ENCODE measurements at places on chromosomes 5 and 9.

DNA sequence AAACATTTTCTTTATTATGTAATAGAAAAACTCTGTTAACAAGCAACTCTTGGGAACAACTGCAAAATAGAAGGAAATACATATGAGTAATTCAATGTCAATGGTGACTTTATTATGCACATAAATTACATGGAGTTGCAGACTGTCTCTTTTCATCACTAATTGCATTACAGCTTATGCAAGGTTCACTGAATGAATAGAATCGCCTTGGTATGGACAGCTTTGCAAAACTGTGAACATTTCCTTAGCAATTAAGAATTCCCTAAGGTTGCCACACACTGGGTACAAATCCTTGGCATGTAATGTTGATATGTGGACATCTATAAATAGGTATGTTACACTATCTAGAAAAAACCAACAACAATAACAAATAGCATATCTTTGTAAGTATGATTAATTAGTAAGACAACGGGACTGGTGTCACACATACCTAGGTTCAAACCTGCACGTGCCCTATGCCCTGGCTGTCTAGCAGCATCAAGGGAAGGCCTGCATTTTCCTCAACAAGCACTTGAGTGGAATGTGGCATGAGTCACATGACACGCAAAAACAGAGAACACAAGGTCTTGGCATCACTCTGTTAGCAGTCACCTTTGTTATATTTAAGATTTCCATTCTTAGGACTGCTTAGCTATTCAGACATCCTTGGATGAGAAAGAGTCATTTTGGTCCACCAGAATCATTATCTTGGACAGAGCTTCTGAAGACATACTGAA is 263.9 kb downstream of the CTNND2 start:
- DNase-seq: no peak

DNA sequence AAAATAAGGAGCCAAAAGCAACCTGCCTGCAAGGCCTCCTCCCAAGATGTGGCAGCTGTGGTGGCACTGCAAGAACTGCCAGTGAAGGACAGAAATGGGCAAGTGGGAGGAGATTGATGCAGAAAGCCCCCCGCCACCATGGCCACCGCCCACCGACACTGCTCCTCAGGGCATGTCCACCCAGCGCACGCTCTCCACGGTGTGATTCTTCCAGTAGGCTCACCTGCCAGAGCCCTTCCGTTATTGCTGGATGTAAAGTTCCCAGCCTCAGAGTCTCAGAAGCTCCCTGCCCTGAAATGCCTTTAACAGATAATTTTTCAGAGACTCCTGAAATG is 155.2 kb upstream of the PHYKPL start:
- no peak for DNase-seq

GRCh38 chr9:111803924-111804323 is 9.2 kb upstream of the SHOC1 start:
- DNase-seq: no peak

- DNase-seq: no peak
Measured at GRCh38 chr5:123743990-123744583, 232.1 kb downstream of the CSNK1G3 start.

GRCh38 chr5:99285606-99286005 is 356.8 kb upstream of the CHD1 start:
- DNase-seq: no peak

DNA sequence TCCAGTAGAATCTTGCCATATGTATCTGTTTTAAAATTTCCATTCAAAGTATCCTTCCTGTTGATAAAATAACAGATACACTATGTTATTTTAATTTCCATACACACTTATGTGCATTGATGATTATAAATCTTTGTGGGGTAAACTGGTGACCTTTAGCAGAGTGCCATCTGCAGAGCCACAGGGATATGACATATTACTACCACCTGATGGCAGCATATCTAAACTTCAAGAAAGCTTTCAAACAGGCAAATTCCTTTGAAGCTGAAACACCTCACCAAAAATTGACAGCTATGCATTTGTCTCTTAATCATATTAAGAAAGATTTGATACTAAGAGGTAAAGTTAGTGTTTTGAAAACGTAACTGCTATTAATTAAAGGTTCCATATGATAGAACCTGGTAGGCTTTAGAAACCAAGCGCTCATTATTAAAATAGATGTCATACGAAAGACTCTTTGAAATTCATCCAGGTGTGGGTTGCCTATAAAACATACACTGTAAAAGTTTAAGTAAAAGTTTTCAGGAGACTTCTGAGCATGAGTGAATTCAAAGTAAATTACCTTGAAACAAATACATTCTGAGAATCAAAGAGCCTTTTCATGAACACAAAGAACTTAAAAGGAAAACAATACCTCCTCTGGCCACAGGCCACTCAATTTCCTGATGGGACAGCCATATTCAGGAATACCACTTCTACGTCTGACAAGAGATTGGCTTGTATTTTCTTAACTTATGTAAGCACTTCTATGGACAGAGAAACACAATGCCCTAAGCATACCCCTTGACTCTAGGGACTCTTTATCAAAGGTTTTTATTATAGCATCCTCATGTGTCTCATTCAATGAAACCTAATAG is 93.3 kb downstream of the KIAA0825 start:
- no peak for DNase-seq

DNA sequence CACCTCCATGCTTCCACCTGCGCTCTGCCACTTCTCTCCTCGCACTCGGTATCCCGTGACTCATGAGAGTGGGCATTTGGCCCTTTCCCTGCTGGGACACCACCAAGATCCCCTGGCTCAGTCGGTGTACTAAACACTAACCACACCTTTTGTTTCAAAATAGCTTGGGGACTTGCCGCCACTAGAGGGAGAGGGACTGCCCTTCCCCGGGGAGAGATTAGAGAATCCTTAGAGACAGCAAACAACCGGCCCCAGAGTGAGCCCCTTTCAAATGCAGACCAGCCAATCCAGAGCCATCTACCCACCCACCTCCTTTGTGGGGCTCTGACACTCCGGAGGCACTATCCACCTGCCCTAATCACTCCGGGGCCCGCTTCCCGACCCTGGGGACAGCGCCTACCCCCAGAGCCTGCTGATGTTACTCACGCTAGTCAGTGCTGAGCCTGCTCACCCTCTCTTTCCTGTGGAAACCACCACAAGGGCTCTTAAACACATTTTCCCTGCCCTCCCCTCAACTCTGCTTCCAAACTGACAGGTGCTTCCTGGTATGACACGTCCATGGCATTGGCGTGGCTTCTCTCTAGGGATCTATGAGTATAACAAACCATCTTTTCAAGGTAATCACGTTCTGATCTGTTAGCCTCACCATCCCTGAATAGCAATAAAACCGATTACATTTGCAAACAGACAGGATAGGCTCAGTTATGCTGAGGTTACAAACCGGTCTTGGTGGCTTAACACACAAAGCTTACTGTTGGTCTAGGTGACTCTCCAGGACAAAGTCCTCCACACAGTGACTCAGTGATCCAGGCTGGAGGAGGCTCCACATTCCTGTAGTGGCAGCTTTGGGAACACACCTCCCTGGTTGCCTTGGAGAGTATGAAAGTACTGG is 180.1 kb upstream of the MVB12B start:
- DNase-seq: no peak

GRCh38 chr9:116494815-116495634 is 192.1 kb upstream of the TRIM32 start:
- DNase-seq: no peak

DNA sequence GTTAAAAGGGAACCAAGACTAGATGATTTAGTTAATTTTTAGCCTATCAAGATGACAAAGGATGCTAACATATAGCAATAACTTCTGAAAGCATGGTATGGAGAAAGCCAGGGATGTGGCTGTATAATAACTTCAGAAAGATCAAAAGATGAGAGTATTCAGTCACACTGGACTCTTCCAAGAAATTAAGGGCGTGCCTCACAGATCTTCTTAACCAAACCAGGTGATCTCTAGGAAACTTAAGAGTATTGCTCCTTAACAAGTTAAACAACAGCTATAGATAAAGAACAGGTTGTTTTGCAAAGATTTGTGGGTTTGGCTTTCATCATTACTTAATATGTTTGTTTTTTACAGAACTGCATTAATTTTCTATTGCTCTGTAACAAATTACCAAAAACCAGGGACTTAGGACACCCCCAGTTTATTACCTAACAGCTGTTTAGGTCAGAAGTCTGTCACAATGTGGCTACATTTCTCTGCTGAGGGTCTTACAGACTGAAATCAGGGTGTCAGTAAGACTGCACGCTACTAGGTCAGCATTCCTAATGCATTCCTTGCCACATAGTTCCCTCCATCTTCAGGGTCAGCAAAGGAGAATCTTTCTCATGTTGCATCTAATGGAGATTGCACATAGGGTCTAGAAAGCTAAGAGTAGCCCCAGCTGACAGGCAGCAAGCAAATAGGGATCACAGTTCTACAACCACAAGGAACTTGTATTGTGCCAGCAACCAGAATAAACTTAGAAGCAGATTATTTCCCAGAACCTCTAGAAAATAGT is 113.8 kb downstream of the WDR70 start:
- DNase-seq: no peak
